ENCODE measurements at places on chromosomes 16 and 17. TPM values are rescaled to one million over a fixed set of nuclear protein-coding genes. Genes with fewer than 3 reads are reported as not detected.

The PER1 gene
- 238 TPM for total RNA-seq

DNA sequence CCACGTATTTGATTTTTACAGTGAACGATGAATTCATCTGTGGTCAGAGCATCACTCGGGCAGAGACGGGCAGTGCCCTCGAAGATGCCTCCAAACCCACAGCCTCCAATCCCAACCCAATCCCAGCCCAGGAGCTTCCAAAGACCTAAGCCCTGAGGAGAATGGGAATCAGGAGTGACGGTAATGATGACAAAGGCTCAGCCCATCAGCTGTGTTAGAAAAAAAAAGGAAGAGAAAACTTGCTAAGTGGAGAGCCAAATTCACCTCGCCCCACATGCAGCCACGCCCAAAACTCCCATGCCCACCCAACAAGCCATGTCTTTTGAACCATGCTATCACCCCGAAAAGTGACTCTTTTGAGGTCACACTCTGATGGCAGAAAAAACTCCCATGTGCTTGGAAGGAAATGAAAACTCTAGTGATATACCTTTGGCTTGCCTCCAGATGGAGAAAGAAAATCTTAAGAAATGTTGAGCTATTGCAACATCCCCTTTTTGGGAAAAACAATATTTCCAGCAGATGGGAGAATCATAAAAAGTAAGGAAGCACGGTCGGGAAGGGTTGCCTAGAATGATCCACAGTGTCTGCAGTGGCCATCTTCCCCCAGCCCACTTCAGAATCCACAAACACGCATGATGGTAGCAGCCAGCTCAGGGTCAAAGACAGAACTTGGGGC lies 37.7 kb downstream of the XYLT1 start:
- DNase-seq = peak; percentile 92
- no peak overlapping the region for H3K4me3 ChIP-seq
- H3K36me3 ChIP-seq = no peaks in the 10 kb centered on the region
- no peak overlapping the region for H3K27ac ChIP-seq

The NKD1 gene
- total RNA-seq = 12.6 TPM

The ATP2A1 gene
- 0.92 TPM for total RNA-seq

DNA sequence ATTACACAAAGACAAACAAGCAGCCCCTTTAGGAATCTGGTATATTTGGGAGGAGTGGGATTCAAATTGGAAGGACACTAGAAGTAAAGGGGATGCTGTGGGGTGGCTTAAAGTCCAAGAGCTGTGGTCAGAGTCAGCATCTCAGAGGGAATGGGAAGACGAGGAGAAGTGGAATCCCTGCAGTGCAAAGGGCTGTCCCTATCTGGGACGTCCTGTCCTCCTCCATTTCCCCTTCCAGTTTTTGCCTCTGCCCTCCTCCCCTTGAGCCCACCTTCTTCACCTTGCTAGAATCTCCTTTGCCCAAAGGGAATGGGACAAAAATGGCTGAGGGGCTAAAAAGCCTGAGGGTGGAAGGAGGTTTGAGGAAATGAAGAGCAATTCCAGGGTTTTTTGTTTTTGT lies 4.2 kb upstream of the PLXDC1 start:
- no peak overlapping the region for H3K27ac ChIP-seq
- H3K27me3 ChIP-seq = no peaks in the 10 kb centered on the region

The GSDMA gene
- not detected for total RNA-seq

DNA sequence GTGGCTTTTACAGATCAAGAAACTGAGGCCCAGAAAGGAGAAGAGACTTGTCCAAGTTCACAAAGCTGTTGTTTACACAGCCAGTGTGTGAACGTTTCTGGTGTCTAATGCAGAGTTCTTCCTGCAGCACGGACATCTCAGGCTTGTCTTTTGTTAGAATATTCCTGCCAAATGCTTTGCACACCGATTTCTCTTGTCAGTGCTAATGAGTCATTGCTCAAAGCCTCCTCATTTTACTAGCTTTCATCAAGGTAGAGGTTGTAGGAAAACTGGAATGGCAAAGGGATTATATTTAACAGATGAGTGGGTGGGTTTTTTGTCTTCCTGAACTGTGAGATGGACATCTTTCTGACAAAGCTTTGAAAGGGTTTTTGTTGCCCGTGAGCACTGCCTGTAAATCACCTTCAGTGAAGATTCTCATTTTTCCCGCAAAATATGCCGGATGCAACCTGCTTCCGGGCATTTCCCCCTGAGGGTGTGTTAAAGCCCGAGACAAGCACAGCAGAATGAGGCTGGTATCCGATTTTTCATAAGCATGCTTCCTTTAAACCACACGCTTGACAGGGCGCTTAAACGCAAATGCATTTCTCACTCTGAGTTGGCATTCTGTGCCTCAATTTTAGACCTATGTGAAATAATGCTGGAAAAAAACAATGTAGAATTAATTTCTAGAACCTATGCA lies 14.7 kb downstream of the PMM2 start:
- no peak for DNase-seq
- H3K27ac ChIP-seq = no peak overlapping the region
- no peaks in the 10 kb centered on the region for H3K27me3 ChIP-seq
- no peak overlapping the region for H3K4me3 ChIP-seq
- H3K4me1 ChIP-seq = no peaks in the 10 kb centered on the region
- H3K36me3 ChIP-seq = peaks cover 72% of the 10 kb centered on the region

The ST6GALNAC1 gene
- total RNA-seq = 22.5 TPM

GRCh38 chr17:28572259-28573039 lies 1.1 kb upstream of the PIGS start:
- H3K27me3 ChIP-seq = no peaks in the 10 kb centered on the region
- DNase-seq = no peak
- H3K4me1 ChIP-seq = peaks cover 39% of the 10 kb centered on the region

- H3K4me1 ChIP-seq = peaks cover 7% of the 10 kb centered on the region
- H3K36me3 ChIP-seq = no peaks in the 10 kb centered on the region
- H3K27ac ChIP-seq = no peak overlapping the region
Measured at GRCh38 chr17:44350733-44351226, 5.7 kb downstream of the GRN start.

The HS3ST2 gene
- total RNA-seq = 5.6 TPM

GRCh38 chr17:11921296-11921695 lies 76.0 kb downstream of the ZNF18 start:
- no peaks in the 10 kb centered on the region for H3K36me3 ChIP-seq
- H3K4me3 ChIP-seq = no peak overlapping the region
- H3K4me1 ChIP-seq = no peaks in the 10 kb centered on the region
- no peaks in the 10 kb centered on the region for H3K27me3 ChIP-seq
- no peak overlapping the region for H3K27ac ChIP-seq

DNA sequence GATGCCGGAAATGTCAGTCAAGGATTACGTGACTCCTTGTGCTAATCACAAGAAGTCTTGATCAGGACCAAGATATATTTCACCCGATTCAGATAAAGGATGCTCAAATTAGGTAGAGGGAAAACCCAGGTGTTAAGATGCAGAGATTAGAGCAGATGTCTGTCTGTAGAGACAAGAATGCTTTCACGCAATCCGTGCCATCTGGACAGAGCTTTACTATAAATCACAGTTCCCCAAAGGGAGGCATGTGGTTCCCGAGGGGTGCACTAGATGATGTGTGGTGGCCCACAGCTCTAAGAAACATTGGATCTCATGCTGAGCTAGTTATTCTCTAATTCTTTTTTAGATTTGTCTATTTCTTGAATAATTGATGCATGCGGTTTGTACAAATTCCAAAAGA lies 9.8 kb upstream of the MAP3K14 start:
- no peaks in the 10 kb centered on the region for H3K36me3 ChIP-seq
- H3K27me3 ChIP-seq = no peaks in the 10 kb centered on the region
- H3K27ac ChIP-seq = no peak overlapping the region
- no peak for DNase-seq

The SLC4A1 gene
- total RNA-seq = 40.9 TPM

The SHCBP1 gene
- total RNA-seq = 1.6 TPM

DNA sequence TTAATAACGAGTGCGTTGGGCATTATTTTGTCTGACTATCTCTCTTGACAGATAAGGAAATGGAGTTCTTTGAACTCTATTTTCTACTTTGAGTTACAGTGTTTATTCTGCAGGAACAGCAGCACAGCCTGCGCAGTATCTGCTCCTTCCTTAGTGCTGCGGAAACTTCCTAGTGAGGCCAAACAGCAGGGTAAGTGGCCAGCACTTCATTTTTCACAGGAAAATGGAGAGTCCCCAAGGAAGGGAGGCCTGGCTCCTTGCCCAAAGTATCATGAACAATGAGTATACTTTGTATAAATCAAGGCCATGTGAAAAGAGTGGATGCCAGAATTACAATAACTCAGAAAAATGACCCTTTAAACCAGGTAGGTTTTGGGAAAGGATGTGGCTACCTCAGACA lies 140.6 kb downstream of the VPS53 start:
- H3K4me1 ChIP-seq = peaks cover 11% of the 10 kb centered on the region
- H3K27ac ChIP-seq = no peak overlapping the region
- H3K27me3 ChIP-seq = no peaks in the 10 kb centered on the region
- DNase-seq = peak; percentile 84

DNA sequence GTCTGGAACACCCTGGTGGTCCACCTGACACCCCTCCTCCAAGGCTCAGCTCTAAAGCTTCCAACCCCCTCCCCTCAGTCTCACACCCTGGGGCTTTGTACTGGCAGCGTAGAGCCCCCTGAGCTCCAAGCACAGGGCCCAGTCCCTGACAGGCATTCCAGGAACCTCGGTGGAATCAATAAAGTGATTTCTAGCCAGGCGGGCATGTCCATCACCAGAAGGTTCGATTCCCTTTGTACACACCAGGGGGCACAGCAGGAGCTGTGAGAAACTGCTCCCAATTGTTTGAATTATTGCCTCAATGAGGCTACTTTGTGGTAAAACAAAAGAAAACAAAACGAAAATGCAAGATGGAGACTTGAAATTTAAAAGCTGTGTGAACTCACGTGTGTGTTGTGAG lies 51.8 kb downstream of the SMPD3 start:
- peak; percentile 38 for DNase-seq
- no peak overlapping the region for H3K27ac ChIP-seq
- no peaks in the 10 kb centered on the region for H3K4me1 ChIP-seq
- no peak overlapping the region for H3K4me3 ChIP-seq
- H3K27me3 ChIP-seq = no peaks in the 10 kb centered on the region

DNA sequence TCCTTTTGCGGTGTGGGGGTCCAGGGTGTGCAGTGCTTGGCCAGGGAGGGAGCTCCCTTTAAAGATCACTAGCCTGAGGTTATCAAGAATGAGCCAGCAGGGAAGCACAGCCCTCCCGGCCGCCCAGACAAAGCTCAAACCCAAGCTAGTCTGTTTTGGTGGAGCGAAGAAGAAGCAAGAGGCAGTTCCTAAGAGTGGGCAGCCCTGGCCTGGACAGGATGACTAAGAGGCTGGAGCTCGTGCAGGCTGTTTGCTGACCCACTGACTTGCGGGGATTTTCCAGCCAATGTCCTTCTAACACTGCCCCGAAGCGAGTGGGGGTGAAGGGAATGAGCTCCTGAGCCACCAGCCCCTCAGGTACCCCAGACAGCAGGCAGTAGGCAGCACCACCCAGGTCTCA lies 134.4 kb downstream of the COPRS start:
- no peaks in the 10 kb centered on the region for H3K27me3 ChIP-seq
- H3K36me3 ChIP-seq = no peaks in the 10 kb centered on the region
- peak overlapping the region; percentile 9 for H3K27ac ChIP-seq
- H3K4me3 ChIP-seq = no peak overlapping the region
- H3K4me1 ChIP-seq = peaks cover 11% of the 10 kb centered on the region

DNA sequence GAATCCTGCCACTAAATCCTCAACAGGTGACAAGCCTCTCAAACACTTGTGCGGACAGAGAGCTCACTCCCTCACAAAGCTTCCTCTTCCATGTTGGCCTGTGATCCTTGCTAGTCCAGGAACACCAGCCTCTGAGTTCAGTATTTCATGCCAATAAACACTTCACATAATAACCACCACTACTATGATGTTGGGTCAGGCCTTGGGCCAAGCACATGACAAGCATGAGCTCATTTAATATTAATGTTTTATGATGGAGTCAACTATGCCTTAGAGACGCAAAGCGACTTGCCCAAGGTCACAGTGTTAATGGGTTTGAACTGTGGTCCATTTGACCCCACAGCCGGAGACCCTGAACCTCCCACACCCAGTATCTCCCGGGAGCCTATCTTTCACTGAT lies 129.1 kb downstream of the GAS7 start:
- peak overlapping the region; percentile 3 for H3K27ac ChIP-seq
- DNase-seq = peak; percentile 60
- H3K27me3 ChIP-seq = no peaks in the 10 kb centered on the region
- H3K36me3 ChIP-seq = no peaks in the 10 kb centered on the region
- H3K4me3 ChIP-seq = no peak overlapping the region

DNA sequence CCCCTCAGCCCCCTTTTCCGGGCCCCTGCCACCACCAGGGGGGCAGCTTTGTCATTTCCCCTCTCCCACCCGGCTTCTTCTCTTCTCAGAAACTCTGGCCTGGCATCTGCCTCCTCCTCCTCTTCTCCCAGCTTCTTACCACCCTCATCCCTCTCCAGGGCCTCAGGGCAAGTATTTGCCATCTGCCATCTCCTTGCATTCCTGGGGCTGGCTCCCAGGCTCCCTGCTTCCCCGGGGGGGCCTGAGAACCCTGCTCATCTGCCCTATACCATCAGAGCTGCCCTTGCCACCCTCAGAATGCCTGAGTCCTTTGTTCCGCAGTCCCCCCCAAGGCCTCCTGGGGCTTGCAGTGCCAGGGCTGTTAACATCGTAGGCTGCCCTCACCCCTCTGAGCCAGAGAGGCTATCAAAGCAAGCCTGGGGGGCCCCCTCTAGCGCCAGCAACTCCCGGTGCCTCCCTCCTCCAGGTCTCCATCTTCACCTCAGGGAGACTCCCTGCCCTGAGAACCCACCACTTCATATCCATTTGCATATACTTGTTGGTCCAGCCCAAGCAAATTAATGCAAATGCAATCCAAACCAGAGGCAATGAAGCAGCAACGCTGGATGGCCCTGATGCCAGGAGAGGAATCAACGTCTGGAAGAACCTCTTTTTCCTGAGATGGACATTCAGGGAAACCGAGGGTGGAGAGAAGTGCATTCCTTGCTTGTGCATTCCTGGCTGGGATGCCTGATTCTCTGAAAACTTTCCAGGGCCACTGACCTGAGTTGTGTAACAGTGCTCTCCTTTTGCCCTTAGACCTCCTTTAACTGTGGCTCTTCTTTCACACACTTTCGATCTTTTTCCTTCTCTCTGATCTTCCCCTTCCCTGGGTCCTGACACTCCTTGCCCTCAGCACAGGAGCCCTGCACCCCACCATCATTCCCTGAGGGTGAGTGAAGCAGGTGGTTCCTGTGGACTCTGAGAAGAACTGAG lies 20.7 kb upstream of the SP2 start:
- no peaks in the 10 kb centered on the region for H3K4me1 ChIP-seq
- no peaks in the 10 kb centered on the region for H3K36me3 ChIP-seq
- DNase-seq = no peak
- no peak overlapping the region for H3K4me3 ChIP-seq
- H3K27ac ChIP-seq = no peak overlapping the region
- no peaks in the 10 kb centered on the region for H3K27me3 ChIP-seq
